ENCODE measurements at places on chromosomes 5 and 9. TPM values are rescaled to one million over a fixed set of nuclear protein-coding genes. Genes with fewer than 3 reads are reported as not detected.

The CDHR2 gene
- total RNA-seq = 0.19 TPM

The CFAP77 gene
- not detected for total RNA-seq

The GRM6 gene
- total RNA-seq = not detected

The PCDHA10 gene
- 0.02 TPM for total RNA-seq

The TLX3 gene
- total RNA-seq = not detected

The ELOVL7 gene
- 16.4 TPM for total RNA-seq

GRCh38 chr5:55485073-55485472 is 49.7 kb downstream of the PLPP1 start:
- no peak for DNase-seq

GRCh38 chr9:20200581-20200980 is 411.7 kb upstream of the SLC24A2 start:
- DNase-seq = no peak

GRCh38 chr5:142979636-142980035 is 209.5 kb downstream of the ARHGAP26 start:
- DNase-seq = no peak

All from Caco-2 (cell line).